ENCODE measurements at places on chromosomes 2 and 18. TPM values are rescaled to one million over a fixed set of nuclear protein-coding genes. Genes with fewer than 3 reads are reported as not detected.

- DNase-seq, result peak; percentile 70
Observed at GRCh38 chr2:10447895-10448575, at the start of gene ODC1. TSS of gene ODC1 (minus strand) at chr2:10448327. CDS start at chr2:10445032, 3,295 bp downstream.

- DNase-seq, result no peak
Observed at GRCh38 chr2:22020091-22020742, 896.4 kb downstream of the TDRD15 start.

- DNase-seq, result peak; percentile 26
Observed at GRCh38 chr2:10668402-10669012, 21.3 kb downstream of the NOL10 start.

DNA sequence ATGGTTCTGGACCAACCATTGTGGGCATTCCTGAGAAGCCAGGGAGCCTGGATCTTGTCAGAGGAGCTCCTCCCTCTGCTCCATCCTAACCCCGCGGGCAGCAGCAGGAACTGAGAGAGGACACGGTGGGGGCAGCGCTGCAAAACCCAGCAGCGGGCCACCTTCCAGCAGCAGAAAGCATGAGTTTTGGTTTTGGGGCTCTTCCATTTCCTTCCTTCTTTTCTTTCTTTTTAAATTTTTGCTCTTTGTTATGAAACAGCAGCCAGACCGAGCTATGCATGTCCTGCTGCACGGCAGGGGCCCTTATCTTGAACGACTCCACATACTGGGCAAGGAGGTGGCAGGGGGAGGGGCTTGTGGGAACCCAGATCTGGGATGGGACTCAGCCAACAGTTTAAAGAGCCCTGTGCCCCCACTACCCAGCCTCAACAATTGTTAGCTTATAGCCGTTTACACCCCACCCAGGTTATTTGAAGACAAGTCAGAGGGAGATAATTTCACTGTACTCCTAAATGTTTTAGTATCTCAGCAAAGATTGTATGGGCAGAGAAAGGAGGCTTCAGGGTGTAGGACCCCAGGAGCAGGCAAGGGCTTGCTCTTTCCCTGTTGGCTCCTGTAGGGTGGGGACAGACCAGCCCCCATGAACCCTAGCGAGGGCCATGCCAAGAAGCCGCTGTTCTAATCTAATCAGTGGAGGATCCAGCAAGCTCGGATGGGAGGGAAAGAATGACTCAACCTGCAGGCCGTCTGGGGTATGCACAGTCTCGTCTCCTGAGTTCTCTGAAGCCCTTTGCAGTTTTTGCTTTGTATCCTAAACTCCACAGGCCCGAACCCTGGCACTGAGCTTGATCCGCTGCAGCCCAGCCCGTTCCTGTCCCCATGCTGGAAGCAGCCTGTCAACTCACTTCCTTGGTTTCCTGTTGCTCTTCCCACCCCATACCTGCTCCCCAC is 75.3 kb downstream of the LRRFIP1 start:
- peak; percentile 85 for DNase-seq

- DNase-seq, result no peak
Observed at GRCh38 chr2:76808732-76809131, 713.4 kb downstream of the LRRTM4 start.

GRCh38 chr2:209114588-209115240 is 309.1 kb upstream of the MAP2 start:
- no peak for DNase-seq

DNA sequence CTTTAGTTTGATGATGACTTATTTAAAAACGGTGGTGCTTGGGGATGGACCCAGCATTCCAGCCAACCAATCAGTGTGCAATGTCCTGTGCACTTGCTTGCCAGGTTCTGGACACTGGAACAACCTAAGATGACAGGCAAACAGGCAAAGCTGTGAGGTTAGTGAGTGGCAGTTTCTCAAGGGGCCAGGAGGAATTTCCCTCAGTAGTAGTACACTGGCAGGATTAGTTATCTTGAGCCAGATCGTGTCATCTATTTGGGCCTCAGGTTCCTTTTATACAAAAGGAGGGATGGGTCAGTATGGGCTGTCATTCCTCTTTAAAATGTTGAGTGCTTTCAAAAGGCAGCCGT is 26.6 kb downstream of the MAP4K4 start:
- DNase-seq, result no peak

- peak; percentile 25 for DNase-seq
Observed at GRCh38 chr2:182784777-182785176, 68.7 kb downstream of the DNAJC10 start.

GRCh38 chr18:49651033-49651432 is 89.2 kb downstream of the LIPG start:
- no peak for DNase-seq

DNA sequence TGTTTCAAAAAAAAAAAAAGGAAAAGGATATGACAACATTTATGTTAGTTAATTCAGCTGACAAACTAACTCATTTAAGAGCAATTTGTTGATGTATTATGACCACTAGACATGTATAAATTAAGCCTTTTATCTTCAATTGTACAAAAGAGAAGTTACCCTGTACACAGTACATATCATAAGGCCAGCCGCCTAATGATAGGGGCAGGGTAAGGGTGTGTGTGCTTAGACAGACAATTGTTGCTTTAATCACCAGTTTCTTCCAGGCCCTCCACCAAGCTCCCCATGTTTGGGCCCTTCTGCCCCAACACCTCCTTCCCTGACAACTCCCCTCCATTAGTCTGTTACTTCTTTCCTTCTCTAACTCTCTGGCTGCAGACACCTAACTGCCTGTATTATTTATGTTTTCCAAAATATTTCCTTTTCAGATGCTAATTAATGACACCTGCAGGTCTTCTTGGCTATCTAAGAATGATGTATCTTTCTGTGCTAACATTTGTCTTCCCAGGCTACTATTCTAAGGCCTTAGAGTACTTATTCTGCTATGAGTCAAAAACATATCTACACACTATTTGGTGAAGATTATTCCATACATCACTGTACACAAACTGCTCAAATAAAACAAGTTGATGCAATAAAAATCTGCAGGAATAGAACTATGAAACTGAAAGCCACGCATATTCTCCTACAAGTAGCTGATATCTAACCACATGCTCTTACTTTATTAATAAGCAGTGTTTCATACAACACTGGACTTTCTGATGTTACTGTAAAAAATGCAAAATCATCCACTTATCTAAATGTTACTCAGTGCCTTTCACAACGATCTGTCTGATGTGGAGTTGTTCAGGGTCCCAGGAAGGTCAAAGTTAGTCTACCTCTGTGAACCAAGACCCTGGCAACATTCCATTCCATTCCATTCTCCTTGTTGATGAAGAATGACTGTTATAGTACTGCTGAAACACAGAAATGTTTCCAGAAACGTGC is 26.4 kb downstream of the TMEM131 start:
- DNase-seq, result peak; percentile 76

DNA sequence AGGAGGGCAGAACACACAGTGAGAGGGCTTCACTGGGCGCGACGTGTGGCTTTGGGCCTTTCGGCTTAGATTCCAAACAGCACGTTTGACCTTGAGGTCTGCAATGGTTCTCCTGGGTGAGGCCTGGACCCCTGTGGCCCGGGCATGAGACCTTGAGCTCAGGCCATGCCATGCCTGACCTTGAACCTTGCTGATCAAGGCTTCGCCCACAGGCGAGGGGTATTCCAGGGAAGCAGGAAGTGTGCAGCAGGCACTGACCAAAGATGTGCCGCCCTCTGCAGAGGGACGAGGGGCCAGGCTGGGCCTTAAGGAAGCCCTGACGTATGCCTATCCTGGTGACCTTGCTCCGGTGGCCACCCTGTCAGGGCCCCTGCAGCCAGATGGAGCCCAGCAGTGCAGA is 178.3 kb upstream of the HDAC4 start:
- DNase-seq, result no peak

DNA sequence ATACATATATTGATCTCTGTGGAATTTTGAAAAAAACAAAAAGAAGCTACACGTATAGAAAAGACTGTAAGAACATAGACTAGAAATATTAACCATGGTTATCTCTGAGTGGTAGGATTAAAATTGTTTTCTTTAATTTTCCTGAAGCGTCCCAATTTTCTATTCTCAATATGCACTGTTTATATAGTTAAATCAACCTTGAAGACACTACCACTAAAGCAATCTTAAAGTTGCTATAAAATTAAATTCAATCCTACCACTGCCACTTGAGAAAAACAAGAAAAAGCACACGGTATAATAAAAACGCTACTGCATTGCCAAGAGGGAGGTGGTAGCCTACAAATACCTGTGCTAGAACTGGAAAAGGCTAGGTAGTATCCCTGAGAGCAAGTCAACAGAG is 47.2 kb downstream of the TRIP12 start:
- no peak for DNase-seq

GRCh38 chr18:74505776-74506175 is 9.6 kb downstream of the CNDP2 start:
- no peak for DNase-seq

- no peak for DNase-seq
Observed at GRCh38 chr2:232521959-232522622, 1.9 kb downstream of the PRSS56 start.

- peak; percentile 92 for DNase-seq
Observed at GRCh38 chr2:17413036-17413435, 105.2 kb downstream of the RAD51AP2 start.

GRCh38 chr2:2735041-2735440 is 404.0 kb upstream of the MYT1L start:
- DNase-seq, result no peak

DNA sequence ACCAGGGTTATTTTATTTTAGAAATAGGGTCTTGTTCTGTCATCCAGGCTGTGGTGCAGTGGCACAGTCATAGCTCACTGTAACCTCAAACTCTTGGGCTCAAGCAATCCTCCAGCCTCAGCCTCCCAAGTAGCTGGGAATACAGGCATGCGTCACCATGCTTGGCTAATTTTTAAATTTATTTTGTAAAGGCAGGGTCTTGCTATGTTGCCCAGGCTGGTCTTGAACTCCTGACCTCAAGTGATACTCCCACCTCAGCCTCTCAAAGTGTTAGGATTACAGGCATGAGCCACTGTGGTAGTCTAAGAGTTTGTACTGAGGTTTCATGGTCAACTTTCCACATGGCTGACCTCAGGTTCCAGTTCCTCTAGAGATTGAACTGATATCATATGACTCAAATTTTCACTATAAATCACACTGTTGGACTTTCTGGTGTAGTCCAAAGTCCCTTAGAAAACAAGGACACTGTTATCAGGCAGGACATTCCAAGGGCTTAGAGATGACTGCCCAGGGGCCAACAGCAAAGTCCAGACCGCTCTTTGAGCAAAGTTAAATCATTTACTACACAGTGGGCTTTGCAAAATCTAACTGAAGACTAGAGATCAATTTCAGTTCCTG is 82.0 kb upstream of the MEX3C start:
- no peak for DNase-seq

DNA sequence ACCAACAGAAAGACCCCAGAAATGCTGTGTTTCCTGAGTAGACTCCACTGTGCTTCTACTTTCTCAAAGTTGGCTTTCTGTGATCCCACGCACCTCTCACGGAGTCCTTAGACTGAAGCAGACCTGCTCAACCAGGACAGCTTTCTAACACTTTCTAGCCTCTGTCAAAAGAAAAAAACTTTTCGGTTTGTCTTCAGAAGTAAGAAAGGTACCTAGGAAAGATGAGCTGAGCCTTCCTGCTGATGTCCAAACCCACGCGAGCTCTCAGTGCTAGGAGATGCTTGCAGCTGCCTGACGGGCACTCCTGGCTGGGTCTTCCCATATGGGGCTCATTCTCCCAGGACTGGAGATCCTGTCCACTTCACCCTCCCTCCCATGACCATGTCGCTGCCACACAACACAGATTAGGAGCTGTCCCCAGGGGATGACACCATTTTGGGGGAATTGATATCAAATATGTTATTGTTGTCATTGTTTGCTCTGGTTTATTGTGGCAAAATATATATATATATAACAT is 49.2 kb upstream of the DAPL1 start:
- DNase-seq, result no peak

DNA sequence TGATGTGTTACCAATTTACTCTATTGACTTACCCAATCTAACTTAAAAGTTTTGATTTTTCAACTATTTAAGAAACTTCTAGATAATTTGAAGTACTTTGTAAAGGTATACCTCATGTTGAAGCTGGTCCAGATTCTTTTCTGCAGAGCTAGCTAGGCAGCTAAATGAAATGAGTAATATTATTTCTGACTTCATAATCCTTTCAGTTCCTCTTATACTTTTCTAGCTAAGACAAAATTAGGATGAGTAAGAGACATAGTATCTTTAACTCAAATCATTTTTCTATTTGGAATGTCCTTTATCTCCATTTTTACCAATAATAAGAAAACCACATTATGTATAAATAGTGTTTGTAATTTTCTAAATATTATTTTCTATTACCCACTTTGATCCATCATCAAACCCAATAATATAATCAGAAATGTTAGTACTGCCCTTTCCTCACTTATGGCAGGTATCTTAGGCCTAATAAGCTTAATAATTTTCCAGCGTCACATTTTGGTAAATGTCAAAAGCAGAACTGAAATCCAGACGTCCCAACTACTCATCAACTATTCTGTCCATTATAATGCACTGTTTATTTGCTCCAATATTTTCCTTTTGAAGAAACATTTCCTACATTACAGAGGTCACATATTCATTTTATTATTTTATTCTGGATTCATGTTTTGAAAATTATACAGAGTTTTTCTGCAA is 456.6 kb downstream of the THSD7B start:
- no peak for DNase-seq

DNA sequence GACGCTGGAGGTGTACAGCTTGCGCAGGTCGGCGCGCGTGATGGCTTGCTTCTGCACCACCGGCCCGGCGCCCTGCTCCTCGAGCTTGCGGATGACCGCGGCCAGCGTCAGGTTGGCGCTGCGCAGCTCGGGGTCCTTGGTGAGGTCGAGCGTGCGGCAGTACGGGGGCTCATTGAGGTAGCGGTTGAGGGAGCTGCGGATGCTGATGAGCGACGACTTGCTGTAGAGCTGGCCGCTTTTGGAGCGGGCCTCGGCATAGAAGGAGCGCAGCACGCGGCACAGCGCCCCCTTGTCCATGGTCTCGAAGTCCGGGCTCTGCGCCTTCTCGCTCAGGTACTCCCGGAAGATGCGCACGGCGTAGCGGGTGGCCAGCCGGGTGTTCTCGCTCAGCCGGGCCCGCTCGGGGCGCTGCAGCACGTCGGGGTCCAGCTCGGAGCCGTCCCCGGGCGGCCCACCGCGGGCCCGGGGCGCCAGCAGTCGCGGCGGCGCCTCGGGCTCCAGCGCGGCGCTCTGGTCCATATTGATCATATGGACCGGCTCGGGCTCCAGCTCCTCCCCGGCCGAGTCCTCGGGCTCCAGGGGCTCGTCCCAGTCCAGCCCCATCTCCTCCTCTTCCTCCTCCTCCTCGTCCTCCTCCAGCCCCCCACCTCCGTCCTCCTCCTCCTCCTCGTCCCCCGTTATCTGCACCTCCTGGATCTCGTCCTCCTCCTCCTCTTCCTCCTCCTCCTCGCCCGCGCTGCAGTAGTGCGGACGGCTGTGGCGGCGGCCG is 523 bp downstream of the KCTD1 start:
- peak; percentile 89 for DNase-seq

The HSBP1L1 gene
- total RNA-seq, result 3.8 TPM

The COL3A1 gene
- total RNA-seq, result 458 TPM

The IRS1 gene
- 34.2 TPM for total RNA-seq

The OSR1 gene
- 0.31 TPM for total RNA-seq

The MYO5B gene
- total RNA-seq, result 7.2 TPM

The PJVK gene
- total RNA-seq, result 2.4 TPM

The IL36RN gene
- total RNA-seq, result 0.14 TPM

The ST8SIA5 gene
- 0.36 TPM for total RNA-seq

The ARHGEF4 gene
- 4.8 TPM for total RNA-seq

Data from astrocyte (in vitro differentiated cells and primary cell).